ENCODE measurements at places on chromosomes 2 and 18.

DNA sequence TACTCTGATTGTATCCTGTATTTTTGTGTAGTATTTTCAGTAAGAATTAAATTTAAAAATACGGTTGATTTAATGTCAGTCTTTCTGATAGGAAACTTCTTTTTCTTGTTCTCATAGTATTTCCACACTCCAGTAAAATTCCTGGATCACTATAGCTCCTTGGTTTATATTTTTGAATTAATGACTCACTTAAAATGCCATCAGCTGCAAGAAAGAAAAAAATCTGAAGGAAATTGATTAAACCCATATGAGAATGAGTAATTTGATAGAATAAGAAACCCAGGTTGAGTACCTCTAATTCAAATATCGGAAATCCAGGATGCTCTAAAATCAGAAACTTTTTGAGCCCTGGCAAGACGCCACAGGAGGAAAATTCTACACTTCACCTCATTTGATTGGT, 186.8 kb upstream of the RND3 start:
- H3K4me3 ChIP-seq: no peak overlapping the region
- no peaks in the 10 kb centered on the region for H3K36me3 ChIP-seq
- ATAC-seq: no peak
- no peak overlapping the region for H3K27ac ChIP-seq
- H3K27me3 ChIP-seq: no peaks in the 10 kb centered on the region

- H3K4me3 ChIP-seq: no peak overlapping the region
- H3K27me3 ChIP-seq: no peaks in the 10 kb centered on the region
- H3K27ac ChIP-seq: no peak overlapping the region
- ATAC-seq: no peak
Observed at GRCh38 chr2:211085056-211085680, 528.8 kb downstream of the CPS1 start.

GRCh38 chr2:11071211-11071610, 84.1 kb upstream of the SLC66A3 start:
- H3K27me3 ChIP-seq: peaks cover 59% of the 10 kb centered on the region
- H3K4me3 ChIP-seq: no peak overlapping the region
- H3K36me3 ChIP-seq: no peaks in the 10 kb centered on the region
- H3K27ac ChIP-seq: no peak overlapping the region
- no peaks in the 10 kb centered on the region for H3K4me1 ChIP-seq

- no peak overlapping the region for H3K4me3 ChIP-seq
- H3K36me3 ChIP-seq: no peaks in the 10 kb centered on the region
- ATAC-seq: no peak
- no peak overlapping the region for H3K27ac ChIP-seq
- no peaks in the 10 kb centered on the region for H3K27me3 ChIP-seq
Observed at GRCh38 chr2:43718530-43719124, 42.4 kb upstream of the C1GALT1C1L start.

- no peak for ATAC-seq
- peak overlapping the region; percentile 83 for H3K27ac ChIP-seq
- no peaks in the 10 kb centered on the region for H3K27me3 ChIP-seq
- peak overlapping the region; percentile 74 for H3K4me3 ChIP-seq
- H3K36me3 ChIP-seq: peaks cover 12% of the 10 kb centered on the region
- H3K4me1 ChIP-seq: peaks cover 77% of the 10 kb centered on the region
Observed at GRCh38 chr2:68412127-68412819, 47.2 kb downstream of the PLEK start.

DNA sequence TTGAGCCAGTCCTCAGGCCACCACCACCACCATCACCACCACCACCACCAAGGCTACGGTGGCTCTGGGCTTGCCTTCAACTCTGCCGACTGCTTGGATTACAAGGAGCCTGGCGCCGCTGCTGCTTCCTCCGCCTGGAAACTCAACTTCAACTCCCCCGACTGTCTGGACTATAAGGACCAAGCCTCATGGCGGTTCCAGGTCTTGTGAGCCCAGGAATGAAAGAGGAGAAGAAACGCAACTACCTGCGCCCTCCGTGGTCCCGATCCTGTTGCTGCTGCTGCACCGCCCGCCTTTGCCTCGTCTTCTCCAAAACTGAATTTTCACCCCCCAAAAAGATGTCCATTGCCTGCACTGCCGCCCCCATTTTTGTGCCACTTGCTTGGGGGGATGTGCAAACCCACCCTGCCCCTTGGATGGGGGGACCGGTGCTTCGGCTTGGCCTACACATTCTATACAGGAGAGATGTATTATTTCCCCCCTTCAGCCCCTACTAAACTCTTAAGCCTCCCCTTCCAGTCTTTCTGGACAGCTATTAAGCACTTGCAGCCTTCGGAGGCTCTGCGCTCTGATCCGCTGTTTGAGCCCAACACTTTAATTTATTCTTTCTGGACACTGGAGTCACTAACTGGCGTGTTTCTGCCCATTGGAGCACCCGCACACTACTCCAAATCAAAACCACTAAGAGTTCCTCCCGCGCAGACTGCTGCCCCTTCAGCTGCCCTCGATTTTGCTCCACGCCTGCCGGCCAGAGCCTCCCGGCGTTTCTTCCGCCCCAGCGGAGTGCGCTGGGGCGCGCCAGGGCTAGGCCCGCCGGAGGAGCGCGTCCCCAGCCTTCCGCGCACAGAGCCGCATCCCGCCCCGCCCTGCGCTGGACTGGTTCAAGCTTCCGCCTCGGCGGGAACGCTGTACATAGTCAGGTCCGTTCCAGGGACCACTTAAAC, 5.7 kb downstream of the OTX1 start:
- peaks cover 69% of the 10 kb centered on the region for H3K4me1 ChIP-seq
- H3K27me3 ChIP-seq: peaks cover 79% of the 10 kb centered on the region
- ATAC-seq: no peak
- no peaks in the 10 kb centered on the region for H3K36me3 ChIP-seq
- H3K27ac ChIP-seq: no peak overlapping the region

- no peaks in the 10 kb centered on the region for H3K36me3 ChIP-seq
- H3K4me3 ChIP-seq: no peak overlapping the region
- H3K27me3 ChIP-seq: no peaks in the 10 kb centered on the region
- H3K4me1 ChIP-seq: no peaks in the 10 kb centered on the region
- no peak overlapping the region for H3K27ac ChIP-seq
Observed at GRCh38 chr18:59892123-59892522, 7.7 kb upstream of the PMAIP1 start.

DNA sequence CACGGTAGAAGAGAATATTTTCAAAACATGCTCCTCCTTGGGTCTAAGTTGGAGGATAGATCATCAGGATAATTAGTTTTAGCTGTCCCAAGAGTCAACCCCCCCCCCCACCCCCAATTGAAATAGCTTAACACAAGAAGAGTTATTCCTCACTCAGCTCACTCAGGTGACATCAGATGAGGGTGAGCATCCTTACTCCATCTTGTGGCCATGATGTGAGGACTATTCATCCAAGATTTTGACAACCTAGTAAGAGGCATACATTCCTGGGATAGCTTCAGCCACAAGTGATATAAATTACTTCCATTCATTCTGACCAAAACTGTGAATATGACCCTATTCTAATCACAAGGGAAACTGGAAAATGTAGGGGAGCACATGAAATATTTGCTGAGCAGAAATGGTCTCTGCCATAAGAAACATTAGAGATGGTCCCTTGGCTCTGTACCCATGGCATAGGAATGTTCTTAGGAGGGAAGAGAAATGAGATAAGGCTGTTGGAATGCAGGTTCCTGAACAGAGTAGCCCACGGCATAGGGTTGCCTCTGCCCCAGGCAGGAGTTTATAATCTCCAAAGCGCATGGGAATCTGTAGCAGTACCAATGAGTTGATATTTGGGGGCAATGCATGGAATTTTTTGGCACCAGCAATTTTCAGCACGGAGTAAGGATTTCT, 257.2 kb downstream of the CYRIA start:
- H3K36me3 ChIP-seq: no peaks in the 10 kb centered on the region
- no peak overlapping the region for H3K27ac ChIP-seq
- no peaks in the 10 kb centered on the region for H3K27me3 ChIP-seq
- no peak for ATAC-seq
- no peaks in the 10 kb centered on the region for H3K4me1 ChIP-seq

DNA sequence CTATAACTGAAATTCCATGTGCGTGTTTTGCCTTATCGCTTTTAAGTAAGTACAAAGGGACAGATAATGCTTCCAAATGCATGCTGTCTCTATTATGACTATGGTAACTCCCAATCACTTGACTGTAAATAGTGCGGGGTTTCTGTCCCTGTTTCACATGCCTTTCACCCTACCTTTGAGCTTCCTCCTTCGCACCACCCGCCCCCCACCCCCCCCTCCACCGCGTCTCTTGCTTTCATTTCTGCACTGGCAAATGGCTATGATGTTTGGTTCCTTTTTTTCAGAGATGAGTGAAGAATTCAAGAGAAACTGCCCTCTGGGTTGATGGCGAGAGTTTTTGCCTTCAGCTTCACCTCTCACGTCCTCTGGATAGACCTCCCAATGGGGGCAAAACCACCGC, 25.0 kb upstream of the SPP2 start:
- H3K27ac ChIP-seq: peak overlapping the region; percentile 18
- H3K36me3 ChIP-seq: no peaks in the 10 kb centered on the region
- peak overlapping the region; percentile 43 for H3K4me3 ChIP-seq
- ATAC-seq: peak; percentile 86
- H3K27me3 ChIP-seq: peaks cover 39% of the 10 kb centered on the region
- peaks cover 14% of the 10 kb centered on the region for H3K4me1 ChIP-seq
